Kasumi-1 (cell line): ENCODE measurements at places on chromosomes 11 and 22.

- peak; percentile 46 for DNase-seq
These were observed 43.2 kb upstream of the VPREB1 start for GRCh38 chr22:22201185-22201929.

DNA sequence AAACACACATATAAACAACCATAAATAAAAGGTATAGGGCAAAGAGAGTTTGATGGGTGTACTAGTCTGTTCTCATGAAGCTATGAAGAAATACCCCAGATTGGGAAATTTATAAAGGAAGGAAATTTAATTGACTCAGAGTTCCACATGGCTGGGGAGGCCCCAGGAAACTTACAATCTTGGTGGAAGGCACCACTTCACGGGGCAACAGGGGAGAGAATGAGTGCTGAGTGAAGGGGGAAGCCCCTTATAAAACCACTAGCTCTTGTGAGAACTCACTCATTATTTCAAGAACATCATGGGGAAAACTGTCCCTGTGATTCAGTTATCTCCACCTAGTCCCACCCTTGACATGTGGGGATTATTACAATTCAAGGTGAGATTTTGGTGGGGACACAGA, 385.9 kb upstream of the ANO5 start:
- no peak for DNase-seq

GRCh38 chr11:64841592-64842365, 2.7 kb downstream of the CDC42BPG start:
- DNase-seq, result no peak

GRCh38 chr11:42012271-42012670, 552.8 kb upstream of the LRRC4C start:
- DNase-seq, result no peak

DNA sequence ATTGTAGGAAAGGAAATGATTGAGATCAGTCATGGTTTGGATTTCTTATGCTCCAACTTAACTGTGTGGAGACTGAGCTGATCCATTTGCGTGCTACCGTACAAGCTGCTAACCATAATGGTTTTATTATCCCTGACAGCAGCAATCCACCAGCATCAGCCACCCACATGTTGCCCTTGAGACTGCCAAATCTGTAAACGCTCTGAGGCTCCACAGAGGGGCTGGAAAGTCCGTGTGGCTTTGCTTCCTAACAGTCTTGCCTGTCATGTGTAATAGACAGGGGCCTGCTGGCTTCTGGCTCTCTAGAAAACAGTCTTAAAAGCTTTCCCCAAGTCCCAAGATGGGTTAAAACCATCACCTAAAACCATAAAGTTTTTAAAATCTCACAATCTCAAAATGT, 30.1 kb downstream of the ATG16L2 start:
- no peak for DNase-seq

- DNase-seq, result no peak
These were observed 6.6 kb upstream of the FXYD6 start for GRCh38 chr11:117883063-117883462.

DNA sequence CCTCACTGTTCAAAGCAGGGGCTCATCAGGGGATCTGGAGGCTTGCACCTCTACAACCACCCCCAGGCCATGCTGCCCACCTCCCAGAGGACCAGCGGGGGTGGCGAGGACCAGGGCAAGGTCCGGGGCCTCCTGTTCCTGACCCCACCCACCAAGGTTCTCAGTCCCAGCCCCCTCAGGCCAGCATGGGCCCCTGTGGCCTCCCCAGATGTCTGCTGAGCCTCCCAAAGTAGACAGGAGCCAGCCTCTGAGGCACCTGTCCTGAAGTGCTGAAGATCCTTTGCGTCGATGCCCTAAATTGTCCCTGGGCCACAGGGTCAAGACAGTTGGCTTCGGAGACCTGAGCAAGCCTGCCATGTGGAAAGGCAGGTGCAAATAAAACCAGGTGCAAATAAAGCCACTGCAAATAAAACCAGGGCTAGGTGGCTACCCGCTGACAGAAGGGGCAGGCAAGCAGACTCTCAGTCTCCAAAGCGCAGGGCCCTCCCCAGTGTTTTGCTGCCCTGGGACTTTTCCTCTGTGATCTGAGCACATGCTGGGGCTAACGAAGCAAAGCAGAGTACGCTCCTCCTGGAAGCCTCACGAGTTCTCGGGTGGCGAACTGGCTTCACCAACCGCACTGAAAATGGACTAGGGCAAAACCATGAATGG, 22.4 kb upstream of the ARFGAP3 start:
- no peak for DNase-seq

DNA sequence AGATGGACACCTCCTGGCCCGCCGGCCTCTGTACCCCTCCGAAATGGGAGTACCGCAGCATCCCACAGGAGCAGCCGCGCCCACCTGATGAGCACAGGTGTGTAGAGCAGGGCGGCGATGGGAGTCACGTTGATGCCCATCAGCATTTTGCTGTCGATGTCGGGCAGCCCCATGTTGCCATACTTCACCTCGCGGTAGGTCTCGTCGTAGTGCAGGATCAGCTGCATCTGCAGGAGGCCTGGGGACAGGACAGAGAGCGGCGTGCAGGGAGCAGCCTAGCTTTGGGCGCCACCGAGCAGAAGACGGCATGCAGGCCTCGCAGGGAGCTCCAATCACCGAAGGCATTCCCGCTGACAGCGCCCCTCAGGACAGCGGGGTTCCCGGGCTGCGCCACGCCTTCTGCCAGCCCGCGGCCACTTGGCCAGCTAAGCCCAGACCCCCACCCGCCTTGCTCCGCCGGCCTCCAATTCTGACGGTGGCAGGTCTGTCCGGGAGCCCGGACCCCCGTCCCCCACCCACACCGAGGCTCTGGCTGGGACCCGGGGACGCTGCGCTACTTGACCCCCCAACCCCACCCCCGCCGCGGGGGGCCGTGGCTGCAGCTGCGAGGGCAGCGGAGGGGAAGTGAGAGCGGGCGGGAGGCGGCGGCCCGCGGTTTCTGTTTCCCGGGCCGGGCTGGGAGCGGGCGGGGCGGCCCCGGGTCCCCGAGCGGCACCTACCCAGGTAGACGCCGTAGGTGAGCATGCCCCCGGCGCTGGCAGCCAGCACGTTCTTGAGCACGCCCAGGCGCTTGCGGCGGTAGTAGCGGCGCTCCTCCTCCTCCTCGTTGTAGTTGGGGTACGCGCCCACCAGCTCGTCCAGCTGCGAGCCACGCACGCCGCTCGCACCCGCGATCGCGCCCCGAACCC, 705 bp downstream of the UNC93B1 start:
- DNase-seq, result peak; percentile 43
